ENCODE measurements at places on chromosomes 7 and 10. TPM values are rescaled to one million over a fixed set of nuclear protein-coding genes. Genes with fewer than 3 reads are reported as not detected.

GPRIN2 gene
- total RNA-seq = not detected

- no peak for DNase-seq
Measured at GRCh38 chr10:76080451-76080850, 649.0 kb downstream of the LRMDA start.

GRCh38 chr7:80642871-80643270 lies 4.4 kb downstream of the CD36 start:
- no peak for DNase-seq

- peak; percentile 53 for DNase-seq
Measured at GRCh38 chr7:157876469-157877285, 539.9 kb downstream of the DNAJB6 start.

GIMAP1 gene
- 0.07 TPM for total RNA-seq

GRCh38 chr7:136168821-136169220 lies 191.7 kb upstream of the MTPN start:
- no peak for DNase-seq

DNA sequence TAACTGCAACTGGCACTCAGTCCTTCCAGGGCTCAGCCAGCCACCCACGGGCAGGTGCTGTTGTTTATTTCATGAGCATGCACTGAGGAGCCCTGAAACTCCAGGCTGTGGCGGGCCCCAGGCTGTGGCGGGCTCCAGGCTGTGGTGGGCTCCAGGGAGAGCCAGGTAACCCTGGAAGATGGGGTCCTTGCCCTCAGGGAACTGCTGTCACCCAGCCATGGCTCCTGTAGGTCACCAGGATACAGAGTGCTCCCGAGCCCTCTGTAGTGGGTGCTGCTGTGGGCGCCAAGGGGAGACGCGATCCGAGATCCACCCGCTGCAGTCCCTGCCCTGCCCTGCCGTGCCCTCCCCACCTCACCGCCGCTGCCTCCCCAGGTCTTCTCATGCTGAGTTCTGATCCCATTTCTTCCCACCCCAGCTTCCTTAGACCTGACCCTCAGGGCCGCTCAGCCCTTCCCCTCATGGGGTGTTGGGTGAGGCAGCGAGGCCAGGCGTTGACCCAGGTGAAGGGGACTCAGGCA lies 29.6 kb downstream of the LRRC27 start:
- no peak for DNase-seq

DNA sequence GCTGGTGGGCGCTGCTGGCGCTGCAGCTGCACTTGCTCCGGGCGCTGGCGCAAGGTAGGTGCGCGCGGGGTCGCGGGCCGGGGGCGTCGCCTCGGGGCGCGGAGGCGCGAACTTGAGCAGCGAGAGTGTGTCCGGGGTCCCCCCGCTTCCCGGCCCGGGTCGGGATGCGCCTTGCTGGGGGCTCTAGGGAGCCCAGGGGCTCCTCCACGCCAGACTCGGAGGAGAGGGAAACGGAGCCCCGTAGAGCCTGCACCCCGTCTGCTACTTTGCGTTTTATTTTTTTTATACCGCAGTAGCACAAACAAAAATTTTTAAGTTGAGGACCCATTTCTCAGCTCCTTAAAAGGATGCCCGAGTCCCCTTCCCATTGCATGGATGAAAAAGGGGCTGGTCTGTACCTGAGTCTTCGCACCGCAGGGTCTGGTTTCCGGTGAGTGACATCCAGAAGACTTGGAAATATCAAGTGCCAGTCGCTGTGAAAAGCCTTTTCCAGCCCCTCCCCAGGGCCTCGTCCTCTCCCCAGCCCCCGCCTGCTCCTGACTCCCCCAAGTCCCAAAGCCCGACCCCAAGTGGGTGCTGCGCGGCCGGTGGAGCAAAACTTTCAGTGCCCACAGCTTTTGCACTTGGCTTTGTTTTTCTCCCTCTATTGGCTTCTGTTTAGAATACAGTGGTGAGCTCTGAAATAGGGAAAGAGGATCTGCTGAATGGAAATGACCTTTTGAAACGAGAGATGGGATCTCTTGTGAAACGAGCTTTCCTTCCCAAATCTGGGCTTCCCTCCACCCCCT lies 973 bp downstream of the SDK1 start:
- DNase-seq = no peak

- DNase-seq = peak; percentile 17
Measured at GRCh38 chr7:157056957-157057902, 46.8 kb upstream of the MNX1 start.

GRCh38 chr7:133027397-133027796 lies 54.5 kb downstream of the CHCHD3 start:
- DNase-seq = no peak

SEMA3C gene
- not detected for total RNA-seq

DNA sequence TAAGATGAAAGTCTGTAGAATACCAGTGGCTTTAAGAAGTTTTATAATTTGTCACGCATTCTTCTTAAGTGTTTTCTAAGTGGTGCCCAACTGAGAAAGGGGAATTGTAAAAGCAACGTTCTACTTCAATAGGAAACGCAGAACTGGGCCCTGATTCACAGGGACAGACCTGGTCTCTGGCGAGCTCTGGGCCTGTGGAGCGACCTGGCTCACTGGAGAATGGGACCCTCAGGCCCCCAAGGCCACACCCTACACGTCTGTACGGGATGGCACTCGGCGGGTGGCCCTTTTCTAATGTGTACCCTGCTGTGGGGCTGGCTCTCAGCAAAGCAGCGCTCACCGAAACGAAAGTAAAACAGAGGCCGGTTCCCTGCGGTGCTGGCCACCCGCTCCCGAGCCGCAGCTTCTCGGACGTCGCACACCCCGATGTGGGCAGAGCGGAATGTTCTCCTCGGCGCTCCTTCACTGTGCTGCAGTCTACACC lies 205.0 kb downstream of the DIP2C start:
- no peak for DNase-seq

C10orf62 gene
- total RNA-seq = not detected

GRCh38 chr10:50794490-50794889 lies 54.8 kb downstream of the ASAH2B start:
- DNase-seq = no peak

MYPN gene
- not detected for total RNA-seq
